ENCODE measurements at places on chromosomes 7 and 10.

DNA sequence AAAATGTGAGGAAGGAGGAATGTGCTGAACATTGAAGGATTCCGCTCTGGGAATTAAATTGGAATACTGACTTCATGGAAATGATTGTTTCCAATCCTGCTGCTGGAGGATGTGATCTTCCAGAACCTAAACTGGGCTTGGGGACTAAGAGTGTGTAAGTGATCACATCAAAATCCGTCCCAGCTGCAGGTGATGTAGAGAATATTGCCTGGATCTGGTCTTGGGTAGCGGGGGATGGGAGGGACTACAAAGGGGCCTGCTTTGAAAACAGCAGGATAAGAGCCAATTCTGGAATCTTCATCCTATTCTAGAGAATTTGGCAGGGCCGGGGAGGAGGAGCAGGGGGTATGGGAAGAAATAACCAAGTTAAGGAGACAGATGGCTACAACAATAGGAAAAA, 552.2 kb upstream of the FZD8 start:
- H3K4me1 ChIP-seq, result no peaks in the 10 kb centered on the region
- no peak overlapping the region for H3K4me3 ChIP-seq
- H3K36me3 ChIP-seq, result peaks cover 2% of the 10 kb centered on the region
- DNase-seq, result no peak
- H3K27ac ChIP-seq, result no peak overlapping the region

DNA sequence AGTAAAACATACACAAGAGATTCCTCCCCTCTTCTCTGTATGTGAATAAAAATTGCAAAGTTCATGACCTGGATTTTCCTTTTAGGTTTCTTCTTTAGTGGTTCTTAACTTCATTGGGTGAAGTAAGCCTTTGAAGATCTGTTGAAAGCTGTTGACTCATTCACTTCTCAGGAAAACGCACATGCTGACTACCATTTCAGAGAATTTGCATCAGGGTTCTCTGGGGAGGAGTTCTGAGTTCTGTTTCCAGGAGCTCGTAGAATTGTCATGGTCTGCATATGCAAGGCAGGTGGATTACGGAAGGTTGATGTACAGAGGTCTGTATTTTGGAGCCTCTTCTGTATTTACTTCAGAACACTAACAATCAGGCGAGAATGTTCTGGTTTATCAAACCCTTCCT, 962 bp upstream of the SLC26A4 start:
- peak overlapping the region; percentile 97 for H3K27ac ChIP-seq
- peak overlapping the region; percentile 94 for H3K4me3 ChIP-seq
- peaks cover 2% of the 10 kb centered on the region for H3K36me3 ChIP-seq
- H3K4me1 ChIP-seq, result peaks cover 38% of the 10 kb centered on the region

- H3K4me3 ChIP-seq, result no peak overlapping the region
- H3K4me1 ChIP-seq, result no peaks in the 10 kb centered on the region
- no peak for DNase-seq
- H3K27ac ChIP-seq, result no peak overlapping the region
- H3K36me3 ChIP-seq, result no peaks in the 10 kb centered on the region
Observed at GRCh38 chr7:96131525-96131924, 190.4 kb downstream of the SLC25A13 start.

DNA sequence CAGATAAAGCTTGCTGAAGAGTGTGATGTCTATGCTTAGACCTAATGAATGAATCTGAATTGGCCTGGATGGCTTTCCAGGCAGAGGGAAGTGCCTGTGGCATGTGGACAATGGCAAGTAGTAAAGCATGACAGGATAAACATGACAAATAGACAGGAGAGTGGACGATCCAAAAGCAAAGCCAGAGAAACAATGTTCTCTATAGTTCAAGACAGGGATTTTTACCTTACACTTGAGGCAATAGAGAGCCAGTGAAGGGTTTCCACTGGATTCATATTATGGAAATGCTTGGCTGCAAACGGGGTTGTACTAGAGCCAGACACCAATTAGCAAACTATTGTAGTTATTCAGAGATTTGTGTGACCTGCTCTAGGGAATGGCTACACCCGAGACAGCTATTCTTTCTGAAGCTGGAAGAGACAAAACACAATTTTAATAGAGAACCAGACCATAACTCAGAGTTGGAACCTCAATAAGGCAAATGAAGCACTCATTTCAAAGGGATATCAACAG, 2.3 kb downstream of the AGMO start:
- no peaks in the 10 kb centered on the region for H3K27me3 ChIP-seq
- no peaks in the 10 kb centered on the region for H3K4me1 ChIP-seq
- H3K4me3 ChIP-seq, result no peak overlapping the region
- no peak overlapping the region for H3K27ac ChIP-seq
- DNase-seq, result no peak

GRCh38 chr7:121278120-121279021, 50.4 kb upstream of the WNT16 start:
- H3K4me1 ChIP-seq, result peaks cover 30% of the 10 kb centered on the region
- H3K27me3 ChIP-seq, result peaks cover 64% of the 10 kb centered on the region
- DNase-seq, result no peak
- H3K36me3 ChIP-seq, result peaks cover 2% of the 10 kb centered on the region
- H3K4me3 ChIP-seq, result peak overlapping the region; percentile 64
- H3K27ac ChIP-seq, result peak overlapping the region; percentile 5

DNA sequence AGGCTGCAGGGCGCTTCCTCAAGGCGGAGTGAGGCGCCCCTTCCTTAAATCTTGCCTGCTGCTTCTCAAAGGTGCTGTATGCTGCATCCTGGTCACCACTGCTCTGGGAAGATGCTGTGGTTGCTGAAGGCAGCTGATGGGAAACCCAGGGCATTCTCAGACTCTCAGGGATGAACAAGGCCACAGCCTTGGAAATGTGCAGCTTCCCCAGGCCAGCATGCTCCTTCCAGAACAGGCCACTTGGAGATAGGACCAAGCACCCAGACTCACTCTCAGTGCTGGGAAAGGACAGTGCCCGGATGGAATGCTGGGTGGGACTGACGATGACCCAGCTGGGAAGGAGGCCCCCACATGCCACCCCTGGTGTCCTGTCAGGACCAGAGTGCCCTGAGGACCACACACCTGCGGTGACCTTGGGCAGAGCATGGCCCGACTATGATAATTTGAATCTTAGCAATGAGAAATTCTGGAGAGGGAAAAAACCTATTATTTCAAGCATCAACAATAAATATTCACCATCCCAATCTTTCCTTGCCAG, 235.5 kb downstream of the TNS3 start:
- H3K4me3 ChIP-seq, result no peak overlapping the region
- H3K27me3 ChIP-seq, result no peaks in the 10 kb centered on the region
- DNase-seq, result no peak
- H3K36me3 ChIP-seq, result no peaks in the 10 kb centered on the region

DNA sequence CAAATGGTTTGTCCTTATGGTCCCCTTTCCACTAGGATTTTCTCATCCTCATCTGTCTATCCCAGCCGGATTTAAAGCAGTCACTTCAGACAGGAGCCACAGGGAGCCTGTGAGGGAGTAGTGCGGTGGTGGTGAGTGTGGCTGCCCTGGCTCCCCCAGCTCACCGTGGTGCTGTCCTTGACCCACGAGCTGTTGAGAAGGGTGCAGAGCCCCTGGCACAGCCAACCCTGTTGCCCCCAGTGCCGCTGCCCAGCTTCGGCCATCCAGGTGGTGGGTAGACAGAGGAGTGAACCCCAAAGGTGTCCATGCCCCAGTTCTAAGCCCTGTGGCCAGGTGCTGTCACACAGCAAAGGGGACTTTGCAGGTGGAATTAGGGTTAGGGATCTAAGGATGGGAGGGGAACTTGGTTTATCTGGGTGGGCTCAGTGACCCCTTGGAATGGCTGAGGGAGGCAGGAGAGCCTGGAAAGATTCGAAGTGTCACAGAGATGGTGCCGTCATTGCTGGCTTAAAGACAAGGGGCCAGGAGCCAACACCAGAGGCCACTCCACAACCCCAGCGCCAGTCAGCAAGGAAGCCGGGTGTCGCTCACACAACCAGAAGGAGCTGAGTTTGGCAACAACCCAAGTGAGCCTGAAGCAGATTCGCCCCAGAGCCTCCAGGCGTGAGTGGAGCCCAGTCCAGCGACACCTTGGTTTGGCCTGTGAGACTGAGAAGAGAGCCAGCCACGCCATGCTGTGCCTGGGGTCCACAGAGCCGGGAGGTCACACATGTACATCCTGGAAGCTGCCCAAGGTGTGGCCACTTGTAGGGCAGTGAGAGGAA, 142.4 kb downstream of the ADCY1 start:
- H3K27ac ChIP-seq, result no peak overlapping the region
- H3K4me1 ChIP-seq, result no peaks in the 10 kb centered on the region
- DNase-seq, result no peak
- no peak overlapping the region for H3K4me3 ChIP-seq
- no peaks in the 10 kb centered on the region for H3K36me3 ChIP-seq

GRCh38 chr7:46494028-46494427, 573.0 kb upstream of the IGFBP3 start:
- no peak overlapping the region for H3K27ac ChIP-seq
- no peak for DNase-seq
- peaks cover 5% of the 10 kb centered on the region for H3K36me3 ChIP-seq
- no peak overlapping the region for H3K4me3 ChIP-seq
- no peaks in the 10 kb centered on the region for H3K27me3 ChIP-seq
- no peaks in the 10 kb centered on the region for H3K4me1 ChIP-seq

GRCh38 chr7:69661342-69661741, 63.1 kb downstream of the AUTS2 start:
- no peaks in the 10 kb centered on the region for H3K4me1 ChIP-seq
- H3K27ac ChIP-seq, result no peak overlapping the region
- no peak for DNase-seq

- no peaks in the 10 kb centered on the region for H3K27me3 ChIP-seq
- no peaks in the 10 kb centered on the region for H3K36me3 ChIP-seq
- no peak overlapping the region for H3K4me3 ChIP-seq
- DNase-seq, result no peak
- H3K4me1 ChIP-seq, result no peaks in the 10 kb centered on the region
Observed at GRCh38 chr7:13411151-13411550, 578.3 kb downstream of the ETV1 start.

DNA sequence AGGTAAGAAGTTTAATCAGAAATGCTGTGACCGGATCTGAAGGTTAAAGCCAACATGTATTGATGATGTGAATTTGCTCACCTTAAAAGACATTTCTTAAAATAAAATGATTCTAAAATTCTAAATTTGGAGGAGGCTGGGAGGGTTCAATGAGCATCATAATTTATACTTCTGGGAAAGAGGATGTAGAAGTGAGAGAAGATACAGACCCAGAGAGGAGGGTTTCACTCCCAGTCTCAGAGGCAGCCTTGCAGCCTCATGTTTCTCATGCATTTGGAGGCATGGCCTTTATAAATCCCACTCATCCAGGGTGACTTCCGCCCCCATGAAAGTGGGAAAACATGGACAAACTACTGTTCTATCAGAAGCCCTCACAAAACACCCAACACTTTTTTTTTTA, 305.6 kb upstream of the PITRM1 start:
- H3K27me3 ChIP-seq, result peaks cover 45% of the 10 kb centered on the region
- H3K36me3 ChIP-seq, result no peaks in the 10 kb centered on the region
- H3K4me1 ChIP-seq, result peaks cover 49% of the 10 kb centered on the region
- H3K4me3 ChIP-seq, result no peak overlapping the region
- DNase-seq, result no peak
- H3K27ac ChIP-seq, result peak overlapping the region; percentile 3

DNA sequence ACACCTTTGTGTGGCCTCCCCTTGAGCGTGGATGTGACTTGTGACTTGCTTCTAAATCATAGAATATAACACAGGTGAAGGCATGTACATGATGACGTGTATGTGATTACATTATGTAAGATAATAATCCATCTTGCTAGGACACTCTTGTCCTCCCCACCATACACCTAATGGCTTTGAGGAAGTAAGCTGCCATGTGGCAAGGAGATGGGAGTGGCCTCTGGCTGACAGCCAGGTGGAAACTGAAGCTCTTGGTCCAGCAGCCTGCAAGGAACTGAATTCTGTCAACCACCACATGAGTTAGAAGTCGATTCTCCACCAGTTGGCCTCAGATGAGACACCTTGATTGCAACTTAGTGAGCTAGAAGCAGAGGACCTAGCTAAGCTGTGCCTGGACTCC, 67.4 kb upstream of the ELN start:
- H3K27ac ChIP-seq, result no peak overlapping the region
- H3K27me3 ChIP-seq, result no peaks in the 10 kb centered on the region
- H3K4me1 ChIP-seq, result no peaks in the 10 kb centered on the region

GRCh38 chr10:97937928-97938327, 88.3 kb downstream of the GOLGA7B start:
- no peak overlapping the region for H3K4me3 ChIP-seq
- no peak overlapping the region for H3K27ac ChIP-seq
- no peak for DNase-seq
- H3K4me1 ChIP-seq, result no peaks in the 10 kb centered on the region
- no peaks in the 10 kb centered on the region for H3K36me3 ChIP-seq

DNA sequence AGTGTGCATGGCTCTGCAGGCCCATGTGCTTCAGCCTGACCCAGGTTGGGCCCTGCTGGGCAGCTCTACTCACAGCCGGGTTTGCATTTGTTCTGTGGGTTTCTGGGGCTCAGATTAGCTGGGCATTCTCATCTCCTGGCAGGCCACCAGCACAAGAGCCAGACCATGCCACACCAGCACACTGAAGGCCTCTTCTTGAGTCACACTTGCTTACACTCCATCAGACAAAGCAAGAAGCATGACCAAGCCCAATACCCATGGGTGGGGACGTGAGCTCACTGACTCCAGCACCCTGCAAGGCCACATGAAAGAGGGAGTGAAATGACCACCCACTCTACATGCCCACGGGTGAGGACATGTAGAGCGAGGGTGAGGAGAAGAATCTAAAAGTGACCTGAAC, 257.8 kb upstream of the PPP2R2D start:
- H3K4me3 ChIP-seq, result no peak overlapping the region
- H3K36me3 ChIP-seq, result no peaks in the 10 kb centered on the region
- peaks cover 10% of the 10 kb centered on the region for H3K4me1 ChIP-seq
- no peak for DNase-seq
- H3K27ac ChIP-seq, result no peak overlapping the region
- no peaks in the 10 kb centered on the region for H3K27me3 ChIP-seq

DNA sequence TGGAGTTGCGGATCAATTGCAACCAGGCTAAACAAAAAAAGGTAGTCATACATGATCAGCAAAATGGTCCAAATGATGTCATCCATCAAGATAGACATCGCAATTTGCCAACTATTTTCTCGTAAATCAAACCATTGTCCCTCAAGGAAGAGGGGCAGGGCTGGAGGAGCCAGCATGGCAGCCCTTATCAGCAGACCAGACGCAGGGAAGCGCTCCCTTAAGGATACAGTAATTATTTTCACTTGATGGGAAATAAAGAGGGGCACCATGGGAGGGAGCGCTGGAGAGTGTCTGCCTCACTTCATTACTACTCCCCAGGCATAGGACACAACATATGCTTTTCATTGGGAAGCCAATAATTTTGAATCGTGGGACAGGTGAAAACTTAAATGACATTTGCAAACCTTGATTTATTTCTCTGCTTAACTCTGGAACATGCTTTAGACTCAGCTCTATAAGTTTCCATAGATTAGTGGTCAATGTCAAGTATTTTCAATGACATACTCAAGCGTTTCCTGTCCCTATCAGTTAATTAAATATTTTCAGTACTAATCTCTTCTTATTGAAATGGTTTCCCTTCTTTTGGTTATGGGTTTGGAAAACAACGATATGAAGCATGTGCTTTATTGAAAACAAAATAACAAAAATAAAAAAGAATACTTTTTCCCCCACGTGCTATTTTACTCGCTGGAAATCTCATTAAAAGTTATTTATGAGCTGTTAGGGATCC, 202.4 kb upstream of the HABP2 start:
- no peak overlapping the region for H3K4me3 ChIP-seq
- H3K27me3 ChIP-seq, result no peaks in the 10 kb centered on the region
- H3K36me3 ChIP-seq, result no peaks in the 10 kb centered on the region
- DNase-seq, result no peak
- H3K27ac ChIP-seq, result no peak overlapping the region
- H3K4me1 ChIP-seq, result no peaks in the 10 kb centered on the region

Measured in activated T-cell treated with anti-CD3 and anti-CD28 coated beads, Interleukin-2, amount 50 U/mL, for 72 hours (primary cell).